ENCODE measurements at places on chromosomes 4 and X. TPM values are rescaled to one million over a fixed set of nuclear protein-coding genes. Genes with fewer than 3 reads are reported as not detected.

Gene DCAF4L1
- under 0.01 TPM for total RNA-seq

Gene ARHGAP36
- not detected for total RNA-seq

Gene HPGDS
- total RNA-seq, result not detected

Gene GAB1
- 12.5 TPM for total RNA-seq

Gene PHEX
- total RNA-seq, result 2.8 TPM

Gene ADH1B
- total RNA-seq, result 281 TPM

Gene RNF212
- total RNA-seq, result 4.6 TPM

Gene RHOXF1
- not detected for total RNA-seq

Gene TIGD4
- total RNA-seq, result 0.17 TPM

Gene MAGEA1
- total RNA-seq, result not detected

Gene FSTL5
- total RNA-seq, result under 0.01 TPM

Gene RAB40A
- total RNA-seq, result under 0.01 TPM

Gene GLRA3
- not detected for total RNA-seq

Gene ABCG2
- total RNA-seq, result 1.0 TPM

Gene RHOXF2
- total RNA-seq, result not detected

Gene L1CAM
- 1.2 TPM for total RNA-seq

Gene ITM2A
- total RNA-seq, result 1.3 TPM

Gene PPP2R2C
- total RNA-seq, result 0.15 TPM

Gene FGF2
- 30.8 TPM for total RNA-seq

Gene MSANTD1
- 0.44 TPM for total RNA-seq

Gene FRMPD3
- under 0.01 TPM for total RNA-seq

Gene MAP3K15
- under 0.01 TPM for total RNA-seq

Gene GAGE13
- not detected for total RNA-seq

Data from smooth muscle cell of trachea (primary cell).